ENCODE measurements at places on chromosomes 13 and 19.
A peak's percentile ranks its signal among the peaks of the same experiment; 100 is the strongest.

- peak; percentile 37 for DNase-seq
Measured at GRCh38 chr19:4108767-4109625, 14.9 kb downstream of the MAP2K2 start.

- no peak for DNase-seq
Measured at GRCh38 chr19:53908106-53908934, 758 bp upstream of the CACNG7 start.

- DNase-seq = no peak
Measured at GRCh38 chr13:43516401-43516833, 270.4 kb downstream of the ENOX1 start.

- DNase-seq = peak; percentile 39
Measured at GRCh38 chr19:2478756-2479555, 3.0 kb downstream of the GADD45B start.

DNA sequence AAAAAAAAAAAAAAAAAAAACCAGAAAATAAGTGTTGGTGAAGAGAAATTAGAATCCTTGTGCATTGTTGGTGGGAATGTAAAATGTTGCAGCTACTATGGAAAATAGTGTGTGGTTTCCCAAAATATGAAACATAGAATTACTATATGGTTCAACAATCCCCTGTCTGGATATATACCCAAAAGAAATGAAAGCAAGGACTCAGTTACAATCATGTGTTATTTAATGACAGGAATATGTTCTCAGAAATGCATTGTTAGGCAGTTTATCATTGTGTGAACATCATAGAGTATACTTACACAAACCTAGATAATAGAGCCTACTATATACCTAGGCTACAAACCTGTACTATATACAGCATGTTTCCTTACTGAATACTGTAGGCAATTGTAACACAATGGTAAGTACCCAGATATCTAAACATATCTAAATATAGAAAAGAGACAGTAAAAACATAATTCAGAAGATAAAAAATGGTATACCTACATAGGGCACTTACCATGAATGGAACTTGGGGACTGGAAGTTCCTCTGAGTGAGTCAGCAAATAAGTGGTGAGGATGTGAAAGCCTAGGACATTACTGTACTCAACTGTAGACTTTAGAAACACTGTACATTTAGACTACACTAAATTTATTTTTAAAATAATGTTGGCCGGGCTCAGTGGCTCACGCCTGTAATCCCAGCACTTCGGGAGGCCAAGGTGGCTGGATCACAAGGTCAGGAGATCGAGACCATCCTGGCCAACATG is 25.7 kb upstream of the SLC7A1 start:
- DNase-seq = no peak

GRCh38 chr13:33721724-33722123 is 96.2 kb upstream of the RFC3 start:
- DNase-seq = no peak

GRCh38 chr19:48603449-48603848 is 3.1 kb upstream of the SPACA4 start:
- DNase-seq = no peak

GRCh38 chr13:98291658-98292057 is 114.6 kb upstream of the RNF113B start:
- DNase-seq = no peak

DNA sequence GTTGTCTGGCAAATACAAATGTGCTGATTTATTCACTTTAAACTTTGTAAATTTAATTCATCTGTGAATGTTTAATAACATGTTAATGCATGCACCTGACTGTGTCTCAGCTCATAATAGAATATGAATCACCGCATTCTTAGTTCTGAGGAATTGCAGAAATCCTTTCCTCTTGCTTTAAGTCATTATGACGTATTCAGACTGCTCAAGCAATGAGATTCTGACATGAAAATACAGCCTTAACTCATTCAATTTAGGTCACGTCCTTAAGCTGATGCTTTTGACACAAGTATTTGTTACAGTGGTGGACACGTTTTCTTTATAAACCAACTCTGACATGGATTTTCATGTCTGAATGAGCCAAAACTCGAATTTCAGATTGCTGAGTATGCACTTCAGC is 541.0 kb upstream of the KLF12 start:
- no peak for DNase-seq

- DNase-seq = no peak
Measured at GRCh38 chr13:111286162-111286561, 34.3 kb upstream of the TEX29 start.

- DNase-seq = no peak
Measured at GRCh38 chr19:33524024-33524664, 2.6 kb upstream of the PEPD start.

GRCh38 chr19:51140441-51140840 is 1.7 kb upstream of the SIGLEC7 start:
- no peak for DNase-seq

DNA sequence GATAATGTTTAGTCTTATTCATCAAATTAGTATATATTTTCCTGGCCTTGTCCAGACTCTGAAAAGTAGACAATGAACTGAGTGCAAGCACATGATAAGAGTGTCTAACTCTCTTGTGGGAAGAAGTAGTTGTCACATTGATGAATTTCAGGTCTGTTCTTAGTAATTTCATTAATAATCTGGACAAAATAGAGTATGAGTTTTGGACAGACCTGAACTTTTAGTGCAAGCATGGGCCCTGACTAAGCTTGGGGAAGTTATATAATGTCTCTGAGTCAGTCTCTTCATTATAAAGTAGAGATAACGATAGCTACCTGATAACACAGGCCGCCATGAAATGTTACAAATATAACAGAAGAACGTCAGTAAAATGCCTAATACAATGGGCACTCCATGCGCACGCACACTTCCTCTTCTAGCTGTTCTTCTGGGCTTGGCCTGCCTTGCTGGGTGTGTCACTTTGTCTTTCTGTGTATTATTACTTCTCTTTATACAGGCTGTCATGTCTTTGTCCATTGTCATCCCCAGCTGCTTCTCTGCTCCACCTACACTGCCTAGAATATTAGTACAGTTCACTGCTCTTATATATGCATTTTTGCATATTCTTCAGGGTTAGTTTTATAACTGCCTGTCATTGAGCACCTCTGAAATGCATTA is 129.1 kb upstream of the HTR2A start:
- no peak for DNase-seq

DNA sequence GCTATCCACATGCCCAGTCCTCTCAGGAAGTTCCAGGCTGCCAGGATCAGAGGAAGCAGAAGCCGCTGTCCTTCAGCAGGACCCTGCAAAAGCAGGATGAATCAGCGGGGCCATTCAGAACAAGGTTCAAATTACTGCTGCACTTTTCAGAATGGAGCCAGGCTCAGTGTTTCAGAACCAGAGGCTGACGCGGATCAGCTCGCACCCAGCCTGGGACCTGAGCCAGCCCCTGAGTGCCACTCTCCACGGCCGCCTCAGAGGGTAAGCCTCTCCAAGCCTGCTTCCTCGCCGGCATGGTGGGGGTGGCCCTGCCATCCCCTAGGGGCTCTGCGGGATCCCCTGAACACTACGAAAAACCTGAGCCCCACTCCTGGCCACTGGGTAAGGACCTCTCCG is 24.7 kb downstream of the RASA3 start:
- no peak for DNase-seq

GRCh38 chr19:3357992-3358688 is 8.2 kb upstream of the NFIC start:
- DNase-seq = no peak

GRCh38 chr13:110349239-110349638 is 42.2 kb downstream of the COL4A2 start:
- DNase-seq = no peak

DNA sequence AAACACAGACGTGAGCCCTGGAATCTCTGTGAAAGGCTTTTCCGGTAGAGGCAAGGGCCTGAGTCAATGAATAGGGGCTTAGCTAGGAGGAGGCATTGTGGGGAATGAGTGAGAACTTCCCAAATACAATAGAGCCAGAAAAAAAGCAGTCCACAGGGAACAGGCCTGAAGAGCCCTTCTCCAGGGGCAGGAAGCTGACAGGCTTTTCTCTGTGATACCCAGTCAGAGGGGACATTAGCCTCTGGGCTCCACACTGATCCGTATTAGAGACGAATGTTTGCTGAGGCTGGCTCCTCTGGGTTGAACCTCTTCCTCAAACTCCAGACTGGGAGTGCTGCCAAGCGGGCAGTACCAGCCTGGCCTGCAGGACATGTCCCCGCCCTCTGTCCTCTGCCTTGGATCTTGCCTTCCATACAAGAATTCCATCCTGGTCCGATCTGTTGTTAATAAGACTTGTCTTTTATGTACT is 2.3 kb downstream of the DHRS12 start:
- no peak for DNase-seq

Measured in stimulated activated CD8-positive, alpha-beta memory T cell treated with anti-CD3 and anti-CD28 coated beads, Interleukin-15, amount 100 ng/mL, for 24 hours (primary cell).